Stomach (tissue), 19 donors: ENCODE measurements at places on chromosomes 11 and 22.

- H3K4me3 ChIP-seq = no peak overlapping the region
- no peaks in the 10 kb centered on the region for H3K27me3 ChIP-seq
- H3K36me3 ChIP-seq = peaks cover 7% of the 10 kb centered on the region
- no peak for DNase-seq
- no peak overlapping the region for H3K27ac ChIP-seq
Observed at GRCh38 chr11:5700421-5701054, 10.9 kb downstream of the TRIM22 start.

- no peaks in the 10 kb centered on the region for H3K36me3 ChIP-seq
- no peak overlapping the region for H3K27ac ChIP-seq
- peak overlapping the region; percentile 15 for H3K4me3 ChIP-seq
- peaks cover 64% of the 10 kb centered on the region for H3K27me3 ChIP-seq
- H3K4me1 ChIP-seq = peaks cover 28% of the 10 kb centered on the region
Observed at GRCh38 chr11:20597154-20597679, 2.2 kb upstream of the SLC6A5 start.

- peaks cover 11% of the 10 kb centered on the region for H3K36me3 ChIP-seq
- no peak overlapping the region for H3K27ac ChIP-seq
- no peaks in the 10 kb centered on the region for H3K4me1 ChIP-seq
- DNase-seq = no peak
- no peak overlapping the region for H3K4me3 ChIP-seq
- H3K27me3 ChIP-seq = no peaks in the 10 kb centered on the region
Observed at GRCh38 chr22:42142771-42143461, 12.3 kb upstream of the CYP2D6 start.

GRCh38 chr11:82867495-82868082 is 32.6 kb downstream of the PRCP start:
- DNase-seq = peak; percentile 79
- no peaks in the 10 kb centered on the region for H3K27me3 ChIP-seq
- no peaks in the 10 kb centered on the region for H3K36me3 ChIP-seq
- peaks cover 12% of the 10 kb centered on the region for H3K4me1 ChIP-seq
